ENCODE measurements at places on chromosomes 4 and X. TPM values are rescaled to one million over a fixed set of nuclear protein-coding genes. Genes with fewer than 3 reads are reported as not detected.
A peak's percentile ranks its signal among the peaks of the same experiment; 100 is the strongest.

DNA sequence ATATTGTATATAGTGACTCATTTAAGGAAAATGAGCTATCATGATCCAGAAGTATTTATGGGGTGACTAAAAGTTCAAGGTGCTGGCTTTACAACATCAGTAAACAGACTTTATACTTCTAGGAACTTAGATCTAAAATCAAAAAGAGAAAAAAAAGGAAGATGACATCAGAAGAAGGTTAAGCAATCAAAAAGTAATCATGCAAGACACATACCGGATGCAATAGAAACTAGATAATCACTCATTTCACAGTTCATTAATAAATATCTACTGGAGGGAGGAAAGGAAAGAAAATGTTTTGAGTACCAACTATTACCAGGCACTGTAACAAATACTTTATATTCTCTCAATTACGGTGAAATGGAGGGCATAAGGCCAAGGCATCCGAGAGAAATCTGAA lies 276.4 kb downstream of the SPRY1 start:
- peak; percentile 73 for DNase-seq

DNA sequence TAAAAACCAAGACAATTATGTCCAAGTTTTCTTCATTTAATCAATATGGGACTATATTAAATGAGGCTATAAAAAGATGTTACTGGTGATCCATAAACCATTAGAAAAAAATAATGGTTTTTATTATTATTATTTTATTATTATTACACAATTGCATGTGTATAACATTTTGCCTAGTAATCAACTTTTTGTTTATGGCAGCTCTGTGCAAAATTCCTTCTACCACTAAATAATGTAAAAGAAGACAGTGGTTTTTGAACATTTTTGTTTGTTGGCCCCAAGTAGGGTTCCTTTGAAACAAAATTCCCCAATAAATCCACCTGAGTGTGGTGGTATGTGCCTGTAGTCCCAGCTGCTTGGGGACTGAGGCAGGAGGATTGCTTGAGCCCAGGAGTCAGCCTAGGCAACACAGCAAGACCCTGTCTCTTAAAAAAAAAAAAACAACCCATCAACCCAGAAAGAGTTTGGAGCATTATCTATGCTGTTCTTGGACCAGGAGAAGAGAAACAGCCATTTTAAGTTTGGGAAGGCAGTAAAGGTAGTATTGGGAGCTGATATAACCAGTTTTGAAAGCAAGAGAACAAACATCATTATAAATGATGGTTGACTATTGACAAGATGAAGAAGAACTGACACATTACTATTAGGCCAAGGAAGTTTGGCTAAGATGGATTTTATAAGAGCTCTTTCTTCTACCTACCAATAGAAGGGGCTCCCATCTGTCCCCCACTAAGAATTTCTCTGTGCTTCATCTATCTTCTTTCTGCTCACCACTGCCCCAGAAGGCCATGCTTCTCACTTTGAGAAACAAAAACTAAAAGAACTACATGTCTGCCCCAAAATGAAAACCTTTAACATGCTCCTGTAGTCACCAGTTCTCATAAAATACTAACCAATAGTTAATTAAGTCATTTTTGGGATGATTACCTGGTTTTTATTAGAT lies 2.2 kb downstream of the TMEM156 start:
- DNase-seq, result no peak

DNA sequence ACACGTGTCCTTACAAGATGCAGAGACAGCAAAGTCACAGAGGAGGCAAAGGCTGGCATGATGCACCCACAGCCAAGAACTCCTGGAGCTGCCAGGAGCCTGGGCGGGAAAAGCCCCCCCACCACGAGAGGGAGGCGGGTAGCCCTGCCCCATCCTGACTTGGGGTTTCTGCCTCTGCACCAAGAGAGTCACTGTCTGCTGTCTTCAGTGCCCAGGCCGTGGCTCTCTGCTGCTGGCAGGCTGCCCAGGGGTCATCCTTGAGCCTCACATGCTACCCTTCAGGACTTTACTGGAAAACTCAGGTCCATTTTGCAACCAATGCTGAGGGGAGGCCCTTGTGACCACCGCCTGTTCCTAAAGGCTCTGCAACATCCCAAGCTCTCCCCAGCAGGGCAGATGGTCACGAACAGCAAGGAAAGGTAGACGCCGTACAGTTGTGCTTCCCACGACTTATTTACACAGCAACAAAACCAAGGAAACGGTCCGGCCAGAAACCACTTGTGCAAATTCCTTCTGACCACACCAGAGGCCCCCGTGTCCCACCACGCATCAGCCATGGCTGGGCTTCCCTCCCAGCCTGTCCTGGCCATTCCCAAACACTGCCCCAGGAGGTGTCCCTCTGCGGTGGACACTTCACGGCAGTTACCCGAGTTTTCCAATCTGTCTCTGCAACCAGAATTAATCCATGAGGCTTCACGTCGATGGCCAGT lies 56.9 kb downstream of the ACOX3 start:
- peak; percentile 79 for DNase-seq

- DNase-seq, result peak; percentile 32
Observed at GRCh38 chrX:8820910-8821527, 19.8 kb upstream of the FAM9A start.

DNA sequence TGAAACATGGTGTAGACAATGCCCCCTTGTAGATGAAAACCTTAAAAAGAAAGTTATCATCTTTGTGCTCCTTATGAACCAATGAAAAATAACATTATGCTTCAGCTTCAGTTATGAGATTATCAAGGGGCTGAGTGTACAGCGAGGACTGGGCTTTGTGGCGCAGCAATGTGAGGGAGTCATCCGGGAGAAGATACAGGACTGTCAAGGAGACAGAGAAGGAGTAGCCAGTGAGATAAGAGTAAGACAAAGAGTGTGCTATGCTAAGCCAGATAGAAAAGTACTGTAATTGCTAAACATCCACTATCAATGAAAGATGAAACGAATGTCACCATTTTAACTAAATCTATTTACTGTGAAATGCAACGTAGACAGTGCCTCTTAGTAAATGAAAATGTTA lies 3.6 kb upstream of the KLHL15 start:
- DNase-seq, result no peak

GRCh38 chr4:62344915-62345314 lies 1144.8 kb downstream of the ADGRL3 start:
- no peak for DNase-seq

DNA sequence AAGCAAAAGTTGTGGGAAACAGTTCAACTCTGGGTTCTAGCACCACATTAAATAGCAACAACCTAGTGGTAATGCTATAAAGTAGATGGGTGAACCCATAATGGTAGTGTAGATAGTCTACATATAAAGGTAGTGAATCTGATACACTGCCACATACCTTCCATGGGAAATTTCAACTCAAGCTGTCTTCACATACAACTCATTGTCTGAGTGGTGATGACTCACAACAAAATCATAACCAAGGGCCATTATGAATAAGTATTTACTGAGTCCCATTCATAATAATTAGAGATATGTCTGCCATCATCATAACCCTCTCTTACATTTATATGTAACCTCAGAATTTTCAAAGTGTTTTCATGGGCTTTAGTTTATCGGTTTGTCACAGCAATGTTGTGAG lies 34.8 kb downstream of the EGF start:
- DNase-seq, result no peak

GRCh38 chr4:55733932-55734331 lies 85.7 kb upstream of the EXOC1L start:
- DNase-seq, result peak; percentile 62

- DNase-seq, result peak; percentile 33
Observed at GRCh38 chrX:73577361-73577760, 14.4 kb downstream of the CHIC1 start.

DNA sequence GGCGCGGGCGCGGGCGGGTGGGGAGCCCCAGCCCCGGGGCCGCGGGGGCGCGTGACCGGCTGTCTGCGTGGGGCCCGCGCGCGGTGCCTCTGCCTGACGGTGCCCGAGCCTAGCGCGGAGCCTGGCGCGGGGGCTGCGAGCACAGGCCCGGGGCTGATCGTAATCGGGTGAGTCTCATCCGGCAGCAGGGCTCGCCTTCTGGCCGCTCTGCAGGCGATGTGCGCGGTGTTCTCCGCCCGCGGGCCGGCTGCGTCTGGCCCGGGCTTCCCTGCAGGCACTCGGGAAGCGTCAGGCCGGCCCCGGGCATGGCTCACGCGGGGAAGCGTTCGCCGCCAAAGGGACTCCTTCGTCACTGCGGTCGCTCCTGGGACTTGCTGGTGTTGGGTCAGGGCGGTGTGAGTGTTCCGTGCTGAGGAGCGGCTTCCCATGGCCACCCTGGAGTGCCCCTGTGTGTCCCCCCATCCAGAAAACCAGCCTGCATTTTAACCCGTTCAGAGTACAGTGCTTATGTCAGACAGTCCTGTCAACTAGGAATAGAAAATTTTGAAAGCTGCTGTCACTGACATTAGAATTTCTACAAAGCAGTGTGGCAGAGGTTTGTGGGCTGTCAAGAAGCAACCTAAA lies 40.6 kb downstream of the FAM149A start:
- DNase-seq, result peak; percentile 45

DNA sequence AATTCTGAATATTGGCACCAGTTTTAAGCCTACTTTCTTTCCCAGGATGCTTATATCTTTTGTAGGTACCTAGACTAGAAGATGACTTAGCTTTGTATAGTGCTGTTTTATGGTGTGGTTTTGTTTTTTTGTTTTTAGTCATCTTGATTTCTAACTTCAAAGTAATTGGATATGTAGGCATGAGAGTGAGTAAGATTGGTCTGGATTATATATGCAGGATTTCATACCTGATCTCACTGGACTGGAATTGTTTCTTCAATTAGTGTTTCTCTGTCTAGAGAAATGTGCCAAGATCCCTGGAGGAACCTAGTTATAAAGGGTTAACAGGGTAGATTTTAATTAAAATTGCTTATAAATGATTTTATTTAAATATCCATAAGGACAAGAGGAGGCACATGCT lies 23.1 kb downstream of the NAP1L5 start:
- no peak for DNase-seq

DNA sequence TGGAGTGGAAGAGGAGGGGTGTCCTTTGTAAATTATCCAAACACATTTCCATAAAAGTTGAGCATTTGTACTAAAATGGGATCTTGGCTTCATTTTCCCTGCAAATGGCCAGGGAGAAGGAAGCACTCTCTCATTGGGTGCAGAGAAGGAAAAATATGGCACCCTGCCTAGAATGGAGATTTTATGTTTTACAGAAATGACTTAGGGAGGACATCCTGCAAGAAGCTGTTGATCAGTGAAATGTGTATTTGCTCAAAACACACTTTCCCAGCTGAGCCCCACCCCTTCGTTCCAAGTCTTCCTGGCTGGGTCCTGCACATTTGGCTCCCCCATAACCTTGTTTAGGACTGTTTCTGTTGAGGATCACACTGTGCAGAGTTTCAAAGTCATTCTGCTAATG lies 213.5 kb upstream of the TAPT1 start:
- DNase-seq, result no peak

GRCh38 chrX:142977128-142977914 lies 48.4 kb upstream of the SPANXN4 start:
- DNase-seq, result no peak

DNA sequence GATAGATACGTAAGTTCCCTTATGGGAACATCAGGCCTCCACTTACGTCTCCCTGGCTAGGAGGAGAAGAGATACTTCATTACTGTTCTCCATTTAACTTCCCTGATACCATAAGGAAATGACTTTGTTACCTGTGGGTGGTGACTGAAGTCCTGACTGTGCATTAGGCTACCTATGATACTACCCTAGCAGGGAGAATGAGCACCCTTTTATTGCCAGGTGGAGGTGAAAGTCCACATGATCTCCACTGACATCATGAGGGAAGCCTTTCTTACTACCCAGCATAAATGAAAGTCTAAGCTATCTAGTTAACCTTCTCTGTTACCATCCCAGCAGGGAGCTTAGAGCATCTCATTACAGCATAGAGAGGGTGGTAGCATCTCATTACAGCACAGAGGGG lies 24.4 kb upstream of the LAMTOR3 start:
- DNase-seq, result no peak

DNA sequence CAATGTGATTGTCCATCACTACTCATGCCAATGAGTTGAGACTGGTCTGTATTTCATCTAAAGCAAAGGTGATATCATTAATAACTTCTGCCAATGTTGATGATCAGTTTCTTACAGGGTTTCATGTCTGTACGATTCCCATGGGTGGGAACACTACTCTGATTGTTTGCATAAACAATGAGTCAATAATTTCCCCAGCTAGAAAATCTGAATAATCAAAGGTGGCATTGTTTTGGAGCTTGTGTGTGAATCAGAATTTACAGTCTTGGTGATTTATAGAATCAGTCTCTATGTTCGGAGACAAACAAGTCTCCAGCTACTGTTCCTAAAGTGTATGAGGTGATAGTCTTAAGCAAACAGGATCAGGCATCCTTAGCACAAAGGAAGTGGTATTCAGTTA lies 35.5 kb upstream of the PARM1 start:
- no peak for DNase-seq

DNA sequence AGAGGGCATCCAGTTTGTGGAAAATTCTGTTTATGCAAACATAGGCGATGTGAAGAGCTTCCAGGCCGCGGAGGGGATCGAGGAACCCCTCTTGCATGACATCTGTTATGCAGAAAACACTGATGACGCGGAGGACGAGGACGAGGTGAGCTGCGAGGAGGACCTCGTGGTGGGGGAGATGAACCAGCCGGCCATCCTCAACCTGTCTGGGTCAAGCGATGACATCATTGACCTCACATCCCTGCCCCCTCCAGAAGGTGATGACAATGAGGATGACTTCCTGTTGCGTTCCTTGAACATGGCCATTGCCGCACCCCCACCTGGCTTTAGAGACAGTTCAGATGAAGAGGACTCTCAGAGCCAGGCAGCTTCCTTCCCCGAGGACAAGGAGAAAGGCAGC lies 74.6 kb upstream of the PRPS2 start:
- DNase-seq, result no peak

DNA sequence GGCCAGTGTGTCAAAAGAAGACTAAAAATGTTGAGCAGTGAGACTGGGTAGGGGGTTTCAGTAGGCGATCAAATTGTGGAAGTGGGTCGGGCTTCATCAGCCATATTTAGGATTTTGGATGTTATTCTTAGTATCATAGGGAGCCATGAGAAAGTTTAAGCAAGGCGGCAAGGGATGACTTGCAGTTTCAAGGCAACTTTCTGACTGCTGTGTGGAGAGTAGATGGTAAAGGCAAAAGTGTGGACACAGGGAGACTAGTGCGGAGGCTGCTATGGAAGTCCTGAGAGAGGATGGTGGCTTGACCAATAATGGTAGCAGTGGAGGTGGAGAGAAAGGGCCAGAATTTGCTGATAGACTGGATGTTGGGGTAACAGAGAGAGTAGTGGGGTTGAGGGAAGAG lies 15.4 kb downstream of the GK start:
- no peak for DNase-seq

GRCh38 chrX:108199691-108200090 lies 108.1 kb downstream of the ATG4A start:
- DNase-seq, result peak; percentile 59

GRCh38 chrX:115650449-115650848 lies 89.5 kb downstream of the PLS3 start:
- DNase-seq, result peak; percentile 14

- no peak for DNase-seq
Observed at GRCh38 chr4:153223930-153224329, 19.7 kb downstream of the TRIM2 start.

GRCh38 chr4:11511321-11511720 lies 82.6 kb upstream of the HS3ST1 start:
- DNase-seq, result peak; percentile 62

- DNase-seq, result no peak
Observed at GRCh38 chr4:113398441-113399143, 349.1 kb downstream of the ANK2 start.

Gene CYTL1
- total RNA-seq, result 1.3 TPM

Gene IL13RA2
- 2.3 TPM for total RNA-seq

Gene NR0B1
- not detected for total RNA-seq

Gene RADX
- total RNA-seq, result 0.64 TPM

Gene HPF1
- total RNA-seq, result 22.5 TPM

Gene PCDH7
- total RNA-seq, result 53.1 TPM

Gene UGT2B17
- not detected for total RNA-seq

Gene POLN
- 1.6 TPM for total RNA-seq

Gene CC2D2A
- 26.7 TPM for total RNA-seq

All from fibroblast of villous mesenchyme (primary cell).